ENCODE measurements at places on chromosomes 16 and 17.

DNA sequence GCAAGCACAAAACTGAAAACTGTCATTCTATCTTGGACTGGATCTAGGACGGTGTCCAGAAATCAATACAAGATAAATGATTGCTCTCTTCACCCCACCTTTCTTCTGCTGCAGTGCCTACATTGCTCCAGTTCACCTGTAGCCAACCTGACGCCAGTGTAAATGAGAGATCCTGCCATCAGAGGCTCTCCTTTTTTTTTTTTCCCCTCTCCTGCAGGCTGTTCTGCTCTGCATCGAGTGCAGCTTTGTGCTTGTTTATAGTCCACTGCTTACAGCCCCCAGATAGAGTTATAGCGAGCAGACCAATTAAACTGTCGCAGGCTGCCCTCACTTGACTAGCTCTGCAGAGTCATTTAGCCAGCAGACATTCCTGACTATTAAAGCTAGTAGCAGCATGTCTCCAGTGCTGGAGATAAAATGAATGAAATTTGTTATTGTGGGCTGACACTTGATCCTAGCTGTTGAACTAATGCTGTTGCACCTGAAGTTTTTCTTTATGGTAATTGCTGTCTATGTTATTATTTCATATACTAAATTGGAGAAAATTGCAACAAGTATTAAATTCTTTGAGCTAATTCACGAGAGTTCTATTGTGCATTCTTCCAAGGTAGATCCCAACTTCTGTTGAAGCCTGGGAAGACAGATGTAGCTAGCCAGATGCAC lies 257.1 kb downstream of the FTO start:
- DNase-seq: no peak

- DNase-seq: peak; percentile 85
Measured at GRCh38 chr16:3431779-3432219, 11.5 kb downstream of the ZNF597 start.

DNA sequence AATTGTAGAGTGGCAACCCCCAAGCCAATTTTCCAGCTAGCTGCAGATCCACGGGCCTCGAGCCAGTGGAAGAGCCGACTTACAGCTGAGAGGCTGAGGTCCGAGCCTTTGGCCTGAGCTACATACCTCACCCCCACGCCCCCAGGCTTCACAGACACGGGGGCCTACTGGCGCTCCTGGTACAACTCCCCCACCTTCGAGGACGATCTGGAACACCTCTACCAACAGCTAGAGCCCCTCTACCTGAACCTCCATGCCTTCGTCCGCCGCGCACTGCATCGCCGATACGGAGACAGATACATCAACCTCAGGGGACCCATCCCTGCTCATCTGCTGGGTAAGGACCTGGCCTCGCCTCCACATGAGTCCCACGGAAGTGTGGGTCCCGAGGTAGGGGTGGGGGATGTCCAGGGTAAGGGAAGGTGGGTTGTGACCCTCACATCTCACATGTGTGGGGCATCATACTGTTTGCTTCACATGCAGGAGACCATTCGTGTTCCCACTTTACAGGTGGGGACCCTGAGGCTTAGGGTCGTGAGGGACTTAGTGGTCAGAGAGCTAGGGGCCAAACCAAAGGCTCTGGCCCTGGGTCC lies 3.4 kb downstream of the ACE start:
- no peak for DNase-seq

DNA sequence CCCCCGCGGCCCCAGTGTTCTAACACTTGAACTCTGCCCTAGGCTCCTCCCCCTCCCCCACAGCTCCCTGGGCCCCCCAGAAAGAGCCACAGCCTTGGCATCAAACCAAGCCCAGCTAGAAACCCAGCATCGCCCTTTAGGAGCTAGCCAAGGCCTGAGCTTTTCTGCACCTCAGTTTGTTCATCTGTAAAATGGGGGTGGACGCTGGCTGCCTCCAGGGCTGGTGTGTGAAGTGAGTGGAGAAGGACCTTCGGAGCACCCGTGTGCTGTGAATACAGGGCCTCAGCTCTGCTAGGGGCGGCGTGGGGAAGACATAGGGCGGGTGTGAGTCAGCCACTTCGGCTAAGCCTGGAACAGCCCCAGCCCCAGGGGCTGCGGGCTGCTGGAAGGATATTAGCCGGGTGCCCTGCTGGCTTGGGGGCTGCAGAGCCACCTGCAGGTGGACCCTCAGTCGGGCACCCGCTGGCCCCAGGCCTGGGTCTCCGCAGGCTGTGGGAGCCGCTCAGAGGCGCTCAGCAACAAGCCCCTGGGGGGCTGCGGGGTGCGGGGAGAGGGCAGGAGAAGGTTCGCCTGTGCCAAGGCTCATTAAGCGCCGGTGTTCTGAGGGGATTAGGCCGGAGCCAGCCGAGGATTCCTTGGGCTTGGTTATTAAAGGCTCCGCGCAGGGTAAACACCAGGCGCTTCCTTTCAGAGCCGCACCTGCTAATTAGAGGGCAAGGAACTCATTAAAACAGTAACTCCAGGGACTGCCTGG lies 217.0 kb upstream of the CIBAR2 start:
- DNase-seq: peak; percentile 72

GRCh38 chr17:56635641-56636040 lies 42.1 kb downstream of the NOG start:
- DNase-seq: no peak

- DNase-seq: no peak
Measured at GRCh38 chr17:68587847-68588246, 13.3 kb downstream of the FAM20A start.

- no peak for DNase-seq
Measured at GRCh38 chr16:57023541-57024249, 34.3 kb downstream of the NLRC5 start.

DNA sequence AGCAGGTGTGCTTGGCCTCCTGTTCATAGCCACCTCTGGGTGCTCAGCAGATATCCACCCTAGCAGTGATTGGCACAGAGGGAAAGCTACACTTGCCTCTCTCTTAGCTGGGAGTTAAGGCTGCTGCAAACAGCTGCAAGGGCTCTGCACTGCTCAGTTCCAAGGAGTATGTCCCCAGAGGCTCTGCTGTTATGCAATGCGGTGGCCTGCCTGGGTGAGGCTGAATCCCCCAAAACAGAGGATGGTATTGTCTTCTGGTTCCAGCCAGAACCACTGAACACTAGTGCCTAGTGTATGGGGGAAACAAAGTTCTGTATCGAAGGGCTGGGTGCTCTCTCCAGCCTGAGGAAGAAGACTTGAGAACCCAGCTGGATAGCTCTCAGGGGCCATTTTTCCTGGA lies 16.8 kb downstream of the TMEM94 start:
- no peak for DNase-seq

DNA sequence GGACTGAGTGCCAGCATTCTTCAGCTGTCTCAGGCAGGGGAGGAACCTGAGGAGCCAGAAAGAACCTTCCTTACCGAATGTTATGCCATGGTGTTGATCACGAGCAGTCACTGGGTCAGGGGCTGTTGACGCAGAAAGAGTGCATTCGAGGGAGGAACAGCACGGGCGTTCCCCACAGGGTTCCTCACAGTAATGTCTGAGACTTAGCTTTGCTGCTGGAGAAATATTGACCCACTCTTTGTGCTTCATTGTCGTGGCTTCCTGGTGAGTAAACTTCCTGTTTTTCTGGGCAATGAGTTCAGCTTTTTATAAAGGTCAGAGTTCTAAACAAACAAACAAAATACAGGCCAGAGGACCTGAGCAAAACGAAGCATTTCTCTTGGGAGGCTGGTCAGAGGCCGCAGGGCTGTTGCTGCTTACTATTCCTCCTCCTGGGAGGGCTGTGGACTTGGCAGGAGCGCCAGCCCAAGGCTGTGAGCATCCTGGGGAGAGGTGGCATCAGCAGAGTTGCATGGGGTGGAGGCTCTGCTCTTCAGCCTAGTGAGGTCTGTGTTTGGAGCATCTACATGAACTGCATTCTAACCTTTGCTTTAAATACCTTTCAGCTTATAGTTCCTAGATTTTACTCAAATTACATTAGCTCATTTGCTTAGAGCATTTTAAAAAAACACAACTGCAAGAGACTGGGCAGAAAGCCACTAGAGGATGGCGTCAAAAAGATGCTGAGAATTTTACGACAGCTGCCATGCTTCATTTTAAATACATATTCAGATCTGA lies 143.1 kb upstream of the CACNG5 start:
- DNase-seq: no peak

DNA sequence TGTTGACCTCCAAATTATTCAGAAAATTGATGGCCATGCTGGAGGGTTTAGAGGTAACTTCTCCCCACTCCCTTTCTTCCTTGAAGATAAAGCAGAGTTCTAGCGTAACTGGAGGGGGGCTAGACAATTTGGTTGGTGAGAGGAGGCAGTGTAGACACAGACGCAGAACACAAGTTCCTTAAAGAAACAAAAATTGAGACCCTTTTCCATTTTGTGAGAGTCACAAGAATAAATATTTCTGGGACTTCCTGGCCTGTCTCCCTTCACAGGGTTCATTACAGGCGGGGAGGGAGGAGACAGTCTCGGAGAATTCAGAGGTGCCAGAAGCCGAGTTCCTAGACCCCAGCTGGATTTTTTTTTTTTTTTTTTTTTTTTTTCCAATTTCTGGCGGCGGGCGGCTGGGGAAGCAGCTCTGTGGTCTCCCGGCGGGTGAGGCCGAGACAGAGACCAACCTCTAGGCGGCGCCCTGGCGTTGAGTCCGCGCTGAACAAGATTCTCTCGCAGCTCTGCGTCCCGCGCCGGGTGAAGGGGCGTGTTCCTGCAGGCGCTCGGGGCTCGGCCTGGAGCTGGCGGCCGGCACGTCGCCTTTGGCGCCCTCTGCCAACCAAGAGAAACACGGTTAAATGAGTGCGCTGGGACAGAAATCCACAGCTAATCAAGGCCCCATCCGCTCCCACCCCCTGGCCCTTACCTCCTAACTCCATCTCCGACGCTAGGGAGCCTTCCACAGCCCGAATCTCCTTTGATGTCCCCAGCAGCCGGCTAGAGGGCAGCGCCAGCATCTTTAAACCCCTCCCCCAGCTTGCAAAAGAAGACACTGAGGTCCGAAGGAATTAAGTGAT lies 10.2 kb upstream of the HOXB9 start:
- DNase-seq: peak; percentile 95

GRCh38 chr16:11783319-11784037 lies 13.6 kb downstream of the ZC3H7A start:
- peak; percentile 58 for DNase-seq

DNA sequence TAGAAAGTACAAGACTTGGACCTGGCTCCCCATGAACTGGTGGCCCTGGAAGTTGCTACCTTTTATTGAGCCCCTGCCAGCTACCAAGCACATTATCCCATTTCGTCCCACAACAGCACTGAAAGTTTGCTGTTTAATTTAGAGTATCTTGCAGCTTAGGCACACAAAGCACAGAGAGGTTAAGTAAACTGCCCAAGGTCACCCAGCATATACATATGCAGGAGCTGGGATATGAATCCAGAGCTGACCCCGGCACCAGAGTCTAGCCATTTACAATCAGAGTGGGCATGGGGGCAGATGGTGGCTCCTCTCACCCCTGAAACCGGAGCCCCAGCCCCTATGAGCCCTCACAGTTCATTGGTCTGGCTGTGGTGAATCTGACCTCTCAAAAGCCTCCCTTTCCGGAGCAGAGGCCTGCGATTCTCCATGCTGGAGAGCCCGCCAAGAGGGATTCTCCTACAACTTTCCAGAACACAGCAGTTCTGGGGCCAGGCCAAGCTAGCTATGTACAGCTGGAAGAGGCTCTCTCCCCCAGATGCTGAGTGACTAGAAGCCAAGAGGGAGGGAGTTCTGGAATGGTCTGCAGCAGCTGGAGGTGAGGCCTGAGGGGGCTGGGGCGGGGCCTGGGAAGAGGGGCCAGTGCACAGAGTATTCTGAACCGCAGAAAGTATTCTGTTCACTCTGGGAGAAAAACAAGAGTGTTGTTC lies 58.3 kb downstream of the SREBF1 start:
- DNase-seq: no peak

- no peak for DNase-seq
Measured at GRCh38 chr16:8679151-8679550, 4.7 kb downstream of the ABAT start.

DNA sequence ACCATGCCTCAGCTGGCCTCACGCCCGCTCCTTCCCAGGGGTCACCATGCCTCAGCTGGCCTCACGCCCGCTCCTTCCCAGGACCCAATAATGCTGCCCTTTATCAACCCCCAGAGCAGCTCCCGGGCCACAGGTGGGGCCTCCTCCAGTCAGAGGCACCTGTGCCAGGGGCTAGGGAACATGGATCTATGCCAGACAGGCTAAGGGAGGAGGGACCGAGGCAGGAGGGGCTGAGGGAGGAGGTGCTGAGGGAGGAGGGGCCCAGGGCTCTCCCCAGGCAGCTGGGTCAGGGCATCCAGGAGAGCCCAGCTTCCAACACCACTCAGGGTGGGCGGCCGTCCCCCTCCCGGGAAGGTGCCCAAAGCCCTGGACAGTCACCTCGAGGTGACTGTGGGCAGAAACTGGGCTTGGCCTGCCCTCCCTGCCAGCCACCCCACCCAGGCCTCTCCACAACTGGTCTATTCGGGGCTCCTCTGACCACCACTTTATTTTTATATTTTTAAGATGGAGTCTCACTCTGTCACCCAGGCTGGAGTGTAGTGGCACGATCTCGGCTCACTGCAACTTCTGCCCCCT lies 19.4 kb downstream of the UTS2R start:
- DNase-seq: no peak

- no peak for DNase-seq
Measured at GRCh38 chr16:64391063-64391600, 730.7 kb downstream of the CDH11 start.

- no peak for DNase-seq
Measured at GRCh38 chr16:58970775-58971174, 236.7 kb upstream of the GOT2 start.

DNA sequence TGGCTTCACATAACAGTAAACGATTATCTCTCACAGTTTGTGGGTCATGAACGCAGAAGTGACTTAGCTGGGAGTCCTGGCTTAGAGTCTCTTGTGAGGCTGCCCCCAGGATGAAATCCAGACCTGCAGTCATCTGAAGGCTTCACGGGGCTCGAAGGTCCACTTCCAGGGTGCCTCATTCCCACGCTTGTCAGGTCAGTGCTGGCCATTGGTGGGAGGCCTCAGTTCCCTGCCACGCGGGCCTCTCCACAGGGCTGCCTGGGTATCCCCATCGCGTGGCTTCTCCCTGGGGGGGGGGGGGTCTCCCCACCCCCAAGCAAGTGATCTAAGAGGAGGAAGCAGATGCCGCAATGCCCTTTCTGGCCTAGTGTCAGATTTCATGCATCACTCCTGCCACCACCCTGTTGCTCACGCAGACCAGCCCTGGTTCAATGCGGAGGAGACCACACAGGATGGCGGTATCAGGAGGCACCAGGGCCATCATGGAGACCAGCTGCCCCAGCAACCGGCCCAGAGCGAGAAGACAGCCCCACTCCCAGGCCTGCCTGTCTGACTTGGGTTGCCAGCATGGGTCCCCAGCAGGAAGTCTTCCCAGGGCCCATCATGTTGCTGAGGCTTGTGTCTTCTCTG lies 77.3 kb upstream of the CDH5 start:
- no peak for DNase-seq

DNA sequence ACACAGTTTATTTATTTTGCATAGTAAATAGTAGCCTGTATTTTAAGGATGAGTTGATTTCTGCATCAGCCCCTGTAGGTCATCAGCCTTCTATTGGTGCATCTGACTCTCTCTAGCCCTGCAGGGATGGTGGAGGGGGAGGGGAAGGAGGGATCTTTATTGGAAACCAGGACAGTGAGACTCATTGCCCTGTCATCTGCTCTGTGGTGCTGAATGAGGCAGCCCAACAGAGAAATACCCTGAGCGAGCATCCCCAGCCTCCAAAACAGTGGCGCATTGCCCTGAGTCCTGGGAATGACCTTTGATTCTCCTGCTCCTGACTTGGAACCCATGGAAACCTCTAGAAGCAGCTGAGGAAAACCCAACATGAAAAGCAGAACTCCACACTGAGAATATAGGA lies 45.5 kb upstream of the STH start:
- no peak for DNase-seq
